ENCODE measurements at places on chromosomes 2 and 18. TPM values are rescaled to one million over a fixed set of nuclear protein-coding genes. Genes with fewer than 3 reads are reported as not detected.

- no peak for DNase-seq
Observed at GRCh38 chr2:216618785-216619184, 14.4 kb upstream of the IGFBP2 start.

GRCh38 chr2:180472133-180472532, 465.0 kb upstream of the CWC22 start:
- no peak for DNase-seq

GRCh38 chr2:8412586-8412985, 269.3 kb upstream of the ID2 start:
- DNase-seq, result no peak

GRCh38 chr2:128452536-128453530, 134.2 kb upstream of the HS6ST1 start:
- no peak for DNase-seq

GRCh38 chr2:19435815-19436214, 77.4 kb upstream of the OSR1 start:
- DNase-seq, result no peak

DNA sequence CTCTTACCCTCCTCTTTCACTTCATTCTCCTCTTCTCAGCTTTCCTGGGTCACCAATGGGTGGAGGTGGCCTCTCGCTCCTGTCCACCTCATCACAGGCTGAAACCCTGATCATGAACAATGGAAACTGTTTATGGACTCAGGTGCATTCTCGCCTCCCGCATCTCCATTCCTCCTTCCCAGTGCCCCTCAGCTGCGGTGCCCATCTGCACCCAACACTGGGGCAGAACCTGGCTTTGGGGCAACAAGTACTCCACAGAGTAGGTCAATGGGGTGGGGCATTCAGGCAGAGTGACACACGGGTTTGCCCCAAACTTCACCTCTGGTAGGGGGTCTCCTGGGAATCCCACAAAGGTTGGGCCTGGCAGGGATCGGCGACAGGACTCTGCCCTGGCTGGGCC, 199.5 kb downstream of the RTP5 start:
- no peak for DNase-seq

GRCh38 chr18:73009691-73010090, 141.9 kb upstream of the NETO1 start:
- DNase-seq, result no peak

GRCh38 chr2:191582355-191582754, 95.6 kb upstream of the NABP1 start:
- DNase-seq, result no peak

- DNase-seq, result no peak
Observed at GRCh38 chr2:127715778-127716449, 14.6 kb downstream of the SFT2D3 start.

DNA sequence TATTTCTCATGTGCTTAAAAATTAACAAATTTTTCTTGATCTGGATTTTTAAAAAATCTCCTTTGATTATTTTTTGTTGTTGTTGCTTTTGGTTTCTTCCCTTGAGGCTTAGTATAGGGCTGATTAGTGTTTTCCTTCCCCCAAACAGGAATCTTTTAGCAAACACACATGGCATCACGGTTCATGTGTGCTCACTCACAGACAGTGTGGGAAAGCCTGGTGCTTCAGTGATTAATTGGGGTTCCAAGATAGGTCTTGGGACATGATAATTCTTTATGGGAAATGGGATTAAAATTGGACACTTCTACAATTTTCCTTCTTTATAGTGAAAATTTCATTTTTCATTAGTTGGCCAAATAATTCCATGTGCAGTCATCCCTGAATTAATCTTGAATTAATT, 153.9 kb upstream of the SOX11 start:
- no peak for DNase-seq

SULT1C2 gene
- not detected for total RNA-seq

DES gene
- 1,148 TPM for total RNA-seq

DNA sequence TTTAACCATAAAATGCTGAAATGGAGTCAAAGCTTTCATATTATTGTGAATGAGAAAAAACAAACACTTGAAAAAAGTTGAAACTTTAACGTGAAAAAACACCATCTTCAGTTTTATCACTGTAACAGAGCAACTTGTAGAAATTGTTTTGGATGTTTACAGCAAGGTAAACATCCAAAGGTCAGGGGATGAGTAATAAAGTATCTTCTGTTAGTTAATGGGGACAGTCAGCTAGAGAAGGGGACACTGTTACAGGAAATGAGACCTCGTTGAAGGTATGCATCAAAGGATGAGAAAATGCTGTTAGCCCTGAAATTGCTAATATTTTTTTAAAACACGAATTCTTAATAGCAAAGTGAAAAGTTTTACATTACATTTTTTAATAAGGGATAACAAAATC, 2.9 kb downstream of the RHBDD1 start:
- DNase-seq, result no peak

DNA sequence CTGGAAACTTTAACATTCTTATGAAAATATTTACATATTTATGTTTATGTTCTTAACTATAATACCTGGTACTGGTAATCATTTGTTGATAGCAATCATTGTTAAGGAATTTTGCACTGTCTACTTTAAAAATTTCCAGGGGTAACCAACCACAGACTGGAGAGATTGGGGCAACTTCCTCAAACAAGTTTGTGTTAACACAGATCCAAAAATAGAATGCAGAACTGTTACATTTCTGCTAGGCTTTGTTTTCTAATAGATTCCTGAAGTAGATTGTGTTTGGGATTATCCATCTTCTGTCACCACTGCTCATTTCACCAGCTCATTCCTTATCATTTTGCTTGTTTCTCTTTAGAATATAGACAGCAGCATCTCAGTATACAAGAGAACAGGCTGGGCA, 23.7 kb downstream of the RNF125 start:
- no peak for DNase-seq

GRCh38 chr2:176251928-176252327, 17.3 kb upstream of the MTX2 start:
- no peak for DNase-seq

TMEM247 gene
- not detected for total RNA-seq

- DNase-seq, result peak; percentile 72
Observed at GRCh38 chr2:217899231-217900009, 103.4 kb downstream of the TNS1 start.

DNA sequence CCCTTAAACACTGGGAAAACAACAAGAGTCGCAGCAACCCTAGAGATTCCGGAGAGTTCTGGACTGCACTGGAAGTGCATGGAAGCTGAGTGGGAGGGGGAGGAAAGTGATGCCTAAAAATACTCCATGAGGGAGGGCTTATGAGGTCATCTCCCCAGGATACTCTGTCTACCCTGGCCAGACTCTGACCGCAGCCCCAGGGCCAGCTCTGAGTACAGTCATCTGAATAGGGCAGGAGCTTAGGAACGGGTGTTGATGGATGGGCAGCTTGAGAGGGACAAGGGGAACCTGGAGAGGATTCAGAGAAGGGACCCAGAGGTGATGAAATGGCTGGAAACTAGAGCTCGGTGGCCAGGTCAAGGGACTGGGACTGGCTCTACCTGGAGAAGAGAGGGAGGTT, 79.3 kb upstream of the IGFBP5 start:
- peak; percentile 18 for DNase-seq

DNA sequence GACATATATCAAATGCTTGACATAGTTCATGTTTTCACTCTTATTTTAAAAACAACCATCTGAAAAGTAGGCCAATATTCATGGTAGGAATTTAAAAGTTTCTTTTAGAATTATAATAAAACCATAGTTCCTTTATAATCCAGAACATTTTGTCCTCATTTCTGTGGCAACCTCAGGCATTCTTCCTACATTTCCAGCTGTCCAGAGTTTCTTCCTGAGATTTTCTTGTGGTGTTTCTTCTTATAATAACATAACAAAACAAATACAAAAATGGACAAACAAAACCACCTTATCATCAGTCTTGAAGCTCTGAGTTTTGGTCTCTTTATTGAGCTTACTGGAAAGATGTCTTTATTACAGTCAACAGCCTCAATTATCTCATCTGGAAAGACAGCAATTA, 2028.6 kb upstream of the CELF4 start:
- DNase-seq, result no peak

DNA sequence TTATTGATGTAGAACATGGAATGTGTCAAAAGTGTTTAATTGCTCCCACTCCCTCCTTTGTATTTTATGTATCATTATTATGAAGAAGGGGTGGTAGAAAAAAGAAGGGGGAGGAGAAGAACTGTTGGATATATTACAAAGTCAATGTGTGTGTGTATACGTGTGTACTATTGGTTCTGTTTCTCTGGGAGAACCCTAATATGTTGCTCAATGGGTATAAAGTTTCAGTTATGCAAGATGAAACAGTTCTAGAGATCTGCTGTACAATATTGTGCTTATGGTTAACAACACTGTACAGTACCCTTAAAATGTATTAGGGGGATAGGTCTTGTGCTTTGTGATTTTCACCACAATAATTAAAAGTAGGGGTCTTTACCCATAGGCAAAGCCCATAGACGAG, 58.1 kb upstream of the ZC3H15 start:
- DNase-seq, result no peak

GRCh38 chr18:57352761-57353136, 392 bp downstream of the ST8SIA3 start:
- DNase-seq, result no peak
